NCI-H187 treated with DMSO at 0.1 percent for 48 hours (cell line): ENCODE measurements at places on chromosomes 5 and 9.

- no peak for DNase-seq
Observed at GRCh38 chr9:6959270-6960000, 201.7 kb downstream of the KDM4C start.

GRCh38 chr5:13034061-13034460 lies 910.4 kb downstream of the DNAH5 start:
- DNase-seq = no peak

GRCh38 chr5:113405530-113405929 lies 29.3 kb downstream of the TSSK1B start:
- no peak for DNase-seq

- no peak for DNase-seq
Observed at GRCh38 chr9:134496413-134497282, 145.0 kb upstream of the COL5A1 start.

DNA sequence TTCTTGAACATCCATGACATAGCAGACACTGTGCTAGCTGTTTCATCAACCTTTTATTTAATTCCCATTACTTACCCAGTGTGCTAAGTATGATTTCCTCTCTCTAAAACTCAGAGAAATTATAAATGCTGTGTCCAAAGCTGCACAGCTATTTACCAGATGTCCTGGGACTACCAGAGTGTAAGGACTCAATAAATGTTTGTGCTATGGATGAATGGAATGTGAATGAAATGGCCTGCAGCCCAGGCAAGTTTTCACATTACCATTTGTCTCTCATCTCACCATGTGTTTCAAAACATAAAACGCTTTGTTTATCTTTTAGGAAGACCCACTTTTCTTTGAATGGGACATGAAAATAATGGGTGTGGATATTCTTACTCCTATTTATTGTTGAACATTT lies 96.2 kb downstream of the ARHGEF28 start:
- DNase-seq = no peak

GRCh38 chr9:137437691-137438590 lies 3.2 kb downstream of the ENTPD8 start:
- DNase-seq = no peak

- no peak for DNase-seq
Observed at GRCh38 chr9:20929276-20929675, 102.2 kb downstream of the HACD4 start.

GRCh38 chr5:157159209-157159751 lies 6.8 kb downstream of the GARIN3 start:
- DNase-seq = no peak

GRCh38 chr5:54344653-54345052 lies 34.3 kb upstream of the ARL15 start:
- no peak for DNase-seq

DNA sequence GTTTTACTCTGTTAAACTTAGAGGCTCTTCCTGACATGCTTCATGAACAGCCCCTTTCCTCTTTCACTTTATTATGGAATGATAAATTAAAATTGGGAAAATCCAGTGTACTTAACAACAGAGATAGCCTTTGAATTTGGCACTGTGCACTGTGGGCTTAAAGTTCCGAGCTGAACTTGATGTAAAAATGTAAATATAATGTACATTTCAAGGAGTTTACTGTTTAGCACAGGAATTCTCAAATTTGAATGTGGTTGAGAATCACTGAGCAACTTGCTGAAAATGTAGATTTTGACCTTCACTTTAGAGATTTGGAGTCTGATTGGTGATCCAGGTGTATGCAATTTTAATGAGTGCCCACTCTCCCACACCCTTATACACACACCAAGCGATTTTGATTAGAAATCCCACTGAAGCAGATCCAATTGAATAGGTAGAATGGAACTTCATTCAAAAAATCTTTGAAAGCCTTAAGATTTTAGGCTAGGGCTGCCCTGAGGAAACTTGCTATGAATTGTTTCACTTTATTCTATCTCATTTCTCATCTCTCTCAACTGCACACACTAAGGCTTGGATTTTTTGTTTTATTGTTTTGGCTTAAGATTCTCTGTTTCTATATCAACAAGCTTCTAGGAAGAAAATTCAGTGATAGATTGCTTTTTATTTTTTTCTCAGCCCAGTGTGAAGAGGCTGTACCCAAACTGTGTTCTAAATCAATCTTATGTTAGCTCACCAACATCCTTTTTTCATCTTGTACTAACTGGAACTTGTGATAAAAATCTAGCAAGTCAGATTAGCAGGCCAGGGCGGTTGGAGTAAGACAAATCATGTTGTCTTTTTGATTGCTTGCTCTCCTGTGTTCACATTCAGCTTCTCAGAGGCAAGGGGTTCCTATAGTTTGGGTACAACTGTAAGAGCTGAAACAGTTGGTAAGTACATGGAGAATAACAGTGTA lies 22.9 kb downstream of the NUDT12 start:
- no peak for DNase-seq

DNA sequence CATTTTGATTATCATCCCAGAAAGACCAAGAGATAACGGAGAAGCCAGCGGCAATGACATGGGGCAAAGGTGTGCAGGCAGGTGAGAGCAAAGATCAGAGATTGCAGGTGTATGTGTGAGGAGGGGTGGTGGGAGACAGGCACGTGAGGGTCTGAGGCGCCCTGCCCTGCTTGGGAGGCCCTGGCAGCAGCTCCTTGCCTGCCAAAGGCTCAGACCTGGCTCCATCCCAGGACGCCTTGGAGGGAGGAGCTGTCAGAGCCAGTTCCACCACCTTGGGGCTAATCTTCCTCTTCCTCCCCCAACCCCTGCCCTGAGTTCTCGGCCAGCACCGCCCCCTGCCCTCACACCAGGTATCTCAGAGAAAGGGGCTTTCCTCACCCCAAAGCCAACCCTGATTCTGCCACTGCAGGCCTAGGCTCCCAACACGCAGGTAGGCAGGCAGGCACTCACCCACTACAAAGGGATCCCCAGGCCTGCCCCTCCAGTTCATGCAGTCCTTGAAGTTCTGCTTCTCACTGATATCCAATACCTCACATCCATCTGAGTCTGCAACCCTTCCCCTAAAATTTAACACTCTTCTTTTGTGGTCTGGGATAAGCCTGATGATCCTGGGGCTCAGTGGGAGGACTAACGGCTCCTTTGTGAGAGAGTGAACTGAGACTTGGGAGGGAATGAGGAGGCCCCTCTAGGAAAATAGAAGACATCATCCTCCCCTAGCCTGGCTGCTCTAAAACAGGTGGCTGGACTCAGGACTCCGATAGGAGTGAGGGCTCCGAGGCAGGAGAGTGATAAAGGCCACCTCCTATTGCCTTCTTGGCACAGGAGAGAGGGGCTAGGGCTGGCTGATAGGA lies 1.8 kb downstream of the AQP3 start:
- DNase-seq = no peak

- DNase-seq = no peak
Observed at GRCh38 chr5:36685631-36686288, 79.4 kb downstream of the SLC1A3 start.

GRCh38 chr9:133275105-133276000 lies at the start of gene ABO:
Gene ABO (minus strand): TSS chr9:133275201.
- no peak for DNase-seq

DNA sequence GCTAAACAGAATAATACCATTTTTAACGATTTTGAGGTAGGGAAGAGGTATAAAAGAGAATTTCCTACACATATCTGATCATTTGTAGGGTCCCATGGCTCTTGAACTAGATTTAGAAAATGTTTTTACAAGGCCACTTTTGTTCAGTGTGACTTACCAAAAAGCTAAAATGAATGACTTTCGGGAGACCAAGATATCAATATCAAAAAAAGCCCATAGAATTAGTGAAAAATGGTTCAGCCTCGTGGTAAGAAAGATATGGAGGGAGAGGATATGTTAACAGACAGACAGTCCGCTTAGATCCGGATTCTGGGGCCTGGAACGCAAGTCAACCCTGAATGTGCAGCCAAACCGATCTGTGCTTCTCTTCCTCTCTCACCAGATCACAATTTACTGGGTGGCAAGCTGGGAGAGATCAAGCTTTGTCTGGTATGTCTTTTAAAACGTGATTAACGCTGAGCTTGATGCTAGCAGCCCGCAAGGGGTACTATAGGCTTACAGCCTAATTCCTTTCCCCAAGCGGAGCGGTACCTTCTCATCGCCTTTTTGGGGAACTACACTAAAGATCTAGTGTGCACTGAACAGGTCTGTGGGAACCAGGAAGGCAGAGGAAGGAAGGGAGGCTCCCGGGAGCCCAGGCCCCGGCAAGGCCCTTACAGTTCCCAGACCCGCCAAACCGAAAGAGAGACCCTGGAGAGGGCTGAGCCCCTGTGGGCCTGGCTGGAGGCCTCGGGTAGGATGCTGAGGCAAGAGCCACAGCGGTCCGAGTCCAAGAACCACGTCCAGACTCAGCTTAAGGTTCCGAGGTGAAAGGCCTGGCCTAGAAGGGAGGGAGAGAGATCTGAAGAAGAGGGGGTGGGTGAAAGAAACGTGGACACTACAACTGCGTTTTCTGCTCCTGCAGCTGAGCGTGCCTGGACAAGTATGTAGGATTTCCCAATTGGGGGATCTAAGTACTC lies 2.9 kb downstream of the NR2F1-AS1 start:
- no peak for DNase-seq
